Fibroblast of villous mesenchyme (primary cell): ENCODE measurements at places on chromosomes 12 and 14.
A peak's percentile ranks its signal among the peaks of the same experiment; 100 is the strongest.

GRCh38 chr14:32508281-32508680, 179.2 kb downstream of the AKAP6 start:
- peak; percentile 33 for DNase-seq

GRCh38 chr14:62667421-62667914, 377.8 kb downstream of the KCNH5 start:
- no peak for DNase-seq

GRCh38 chr14:49930720-49931119, 37.8 kb downstream of the ARF6 start:
- no peak for DNase-seq

- no peak for DNase-seq
Measured at GRCh38 chr12:9334041-9334692, 126.0 kb upstream of the PZP start.

DNA sequence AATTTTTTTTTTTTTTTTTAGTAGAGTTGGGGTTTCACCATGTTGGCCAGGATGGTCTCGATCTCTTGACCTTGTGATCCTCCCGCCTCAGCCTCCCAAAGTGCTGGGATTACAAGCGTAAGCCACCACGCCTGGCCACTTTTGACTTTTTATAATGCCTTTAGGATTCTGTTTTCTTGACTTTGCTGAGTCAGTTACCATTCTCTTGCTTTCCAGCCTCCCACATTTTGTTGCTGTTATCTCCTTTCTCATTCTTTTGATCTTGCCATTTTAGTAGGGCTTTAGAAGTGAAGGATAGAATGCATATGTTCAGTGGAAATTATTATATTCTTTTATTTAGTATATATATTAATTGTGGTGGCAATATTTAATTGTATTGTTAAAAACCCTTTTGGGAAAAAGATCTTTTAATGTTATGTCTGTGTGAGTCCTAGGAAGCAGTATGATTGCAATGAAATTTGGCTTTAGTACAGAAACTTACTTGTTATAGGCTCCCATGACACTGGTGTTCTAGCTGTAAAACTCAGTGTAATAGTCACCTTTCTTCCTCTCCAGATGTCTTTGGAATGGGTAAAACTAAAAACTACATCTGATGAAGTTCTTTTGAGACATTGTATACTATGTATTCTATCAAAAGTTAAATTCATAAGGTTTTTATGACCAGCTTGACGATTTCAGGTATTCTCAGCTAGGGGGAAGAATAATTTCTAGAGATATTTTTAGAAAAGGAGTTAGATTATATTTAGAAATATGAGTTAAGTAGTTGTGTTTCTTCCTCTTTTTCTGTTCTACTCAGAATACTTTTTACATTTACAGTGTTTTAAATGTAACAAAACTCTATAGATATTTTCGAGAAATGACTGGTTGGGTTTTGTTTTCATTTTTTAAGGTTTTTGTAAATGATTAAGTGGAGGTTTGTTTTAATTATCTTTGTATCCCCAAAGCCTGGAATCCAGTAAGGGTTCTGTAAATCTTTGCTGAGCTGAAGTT, 74.7 kb downstream of the APAF1 start:
- DNase-seq: no peak

DNA sequence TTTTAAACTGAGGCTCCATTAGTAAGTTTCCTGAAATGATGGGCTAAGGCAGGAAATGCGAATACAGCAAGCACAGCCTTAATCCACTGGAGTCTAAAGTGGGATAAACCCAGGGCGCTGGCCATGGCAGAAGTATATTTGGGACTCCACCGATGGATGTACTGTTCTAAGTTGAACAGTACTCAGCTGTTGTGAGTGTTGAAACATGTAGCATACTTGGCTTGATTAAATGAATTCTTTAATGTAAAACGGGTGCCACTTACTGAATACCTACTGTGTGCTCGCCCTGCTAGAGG, 996 bp downstream of the SSPN start:
- no peak for DNase-seq

DNA sequence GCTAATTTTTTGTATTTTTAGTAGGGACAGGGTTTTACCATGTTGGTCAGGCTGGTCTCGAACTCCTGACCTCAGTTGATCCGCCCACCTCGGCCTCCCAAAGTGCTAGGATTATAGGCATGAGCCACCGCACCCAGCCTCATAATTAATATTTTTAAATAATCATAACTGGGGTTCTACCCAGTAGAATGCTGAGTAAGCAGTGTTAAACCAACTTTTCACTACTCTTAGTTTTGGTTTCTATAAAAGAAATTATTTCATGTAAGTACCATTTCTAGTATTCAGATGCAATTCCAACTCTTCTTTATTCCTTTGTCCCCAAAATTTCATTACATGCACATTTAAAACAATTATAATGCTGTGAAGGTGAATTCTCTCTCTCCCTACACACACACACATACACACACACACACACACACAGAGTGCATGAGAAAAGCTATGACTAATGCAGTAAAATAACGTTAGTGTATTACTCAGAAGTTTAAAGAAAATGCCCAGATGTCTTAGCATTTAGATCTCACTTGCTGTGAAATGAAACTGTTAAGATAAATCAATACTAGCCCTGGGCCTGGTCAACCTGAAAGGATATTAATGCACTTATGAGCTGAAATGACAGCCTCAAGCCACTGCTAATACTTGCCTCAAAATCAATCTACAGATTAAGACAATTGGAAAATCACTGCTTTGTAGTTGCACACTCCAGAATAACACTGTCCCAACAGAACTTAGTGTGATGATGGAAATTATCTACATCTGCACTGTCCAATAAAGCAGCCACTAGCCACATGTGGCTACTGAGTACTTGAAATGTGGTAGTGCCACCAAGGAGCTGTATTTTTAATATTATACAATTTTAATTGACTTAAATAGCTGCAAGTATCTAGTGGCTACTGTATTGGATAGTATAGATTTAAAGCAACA, 36.0 kb downstream of the PTPN21 start:
- DNase-seq: peak; percentile 58

- no peak for DNase-seq
Measured at GRCh38 chr12:94222351-94223084, 74.1 kb downstream of the PLXNC1 start.

DNA sequence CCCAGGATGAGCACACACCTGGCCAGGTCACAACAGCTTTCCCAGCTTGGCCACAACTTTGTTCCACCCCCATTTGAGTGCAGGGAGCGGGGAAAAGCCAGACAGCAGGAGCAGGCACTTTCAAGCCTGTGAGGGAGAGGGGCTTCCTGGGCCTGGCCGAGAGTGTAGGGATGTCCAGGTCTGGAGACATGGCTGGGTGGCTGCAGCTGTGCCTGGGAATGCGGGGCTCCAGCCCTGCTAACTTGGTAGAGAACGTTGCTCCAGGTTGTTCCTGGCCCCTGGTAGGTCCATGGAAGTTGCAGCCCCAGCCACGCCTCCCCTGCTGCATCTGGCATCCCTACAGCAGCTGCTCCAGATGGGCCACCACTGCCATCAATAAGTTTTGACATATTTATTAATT, 738.5 kb downstream of the SLC6A15 start:
- no peak for DNase-seq

DNA sequence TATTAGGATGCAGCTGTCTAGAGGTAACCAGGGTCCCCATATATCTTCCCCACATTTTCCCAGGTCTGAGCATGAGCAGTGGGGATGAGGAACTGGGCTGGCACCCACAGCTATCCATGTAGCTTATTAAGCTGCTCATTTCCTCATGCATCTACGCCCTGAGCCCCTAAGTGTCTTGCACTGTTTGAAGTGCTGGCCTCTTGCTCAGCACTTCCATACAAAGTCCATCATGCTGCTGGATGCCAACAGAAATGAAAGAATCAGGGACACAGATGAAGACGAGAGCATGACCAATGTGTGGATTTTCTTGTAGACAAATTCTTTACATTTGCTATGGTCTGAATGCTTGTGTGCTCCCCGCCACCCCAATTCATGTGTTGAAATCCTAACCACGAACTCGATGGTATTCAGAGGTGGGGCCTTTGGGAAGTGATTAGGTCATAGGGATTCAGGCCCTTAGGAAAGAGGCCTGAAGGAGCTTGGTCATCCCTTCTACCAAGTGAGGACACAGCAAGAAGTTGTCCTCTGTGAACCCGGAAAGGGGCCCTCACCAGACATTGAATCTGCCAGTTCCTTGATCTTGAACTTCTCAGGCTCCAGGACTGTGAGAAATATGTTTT, 54.5 kb downstream of the C12orf75 start:
- DNase-seq: peak; percentile 19

DNA sequence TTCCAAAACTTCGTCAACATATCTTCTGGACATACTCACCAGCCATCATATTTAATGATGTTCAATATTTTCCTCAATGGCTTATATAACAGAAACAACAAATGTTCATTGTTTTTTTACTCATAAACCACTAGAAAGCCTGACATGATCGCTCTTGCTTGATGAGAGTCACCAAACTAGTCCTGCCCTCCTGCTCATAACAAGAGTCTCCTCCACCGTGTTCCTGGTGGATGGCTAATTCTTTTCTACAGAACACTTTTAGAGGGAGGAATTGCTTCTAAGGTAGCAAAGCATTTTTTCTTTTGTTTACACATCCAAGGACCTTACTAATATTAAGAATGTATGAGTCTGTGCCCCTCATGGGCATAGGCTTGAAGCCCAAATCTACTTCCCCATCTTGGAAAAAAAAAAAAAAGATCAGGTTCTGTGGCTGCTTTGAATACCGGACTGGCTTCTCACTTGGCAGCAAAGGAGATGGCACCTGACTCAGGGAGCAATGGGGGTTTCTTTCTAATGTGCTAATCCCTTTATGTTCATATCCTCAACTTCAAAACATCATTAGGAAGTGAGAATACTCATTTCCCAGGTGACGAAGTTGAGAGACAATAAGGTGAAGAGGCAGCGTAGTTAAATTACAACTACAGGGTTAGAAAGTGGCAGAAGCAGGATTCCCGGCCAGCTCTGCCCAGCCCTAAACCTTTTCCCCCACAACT, 188.8 kb downstream of the EPS8 start:
- no peak for DNase-seq

- peak; percentile 6 for DNase-seq
Measured at GRCh38 chr12:2138871-2139308, 86.1 kb downstream of the CACNA1C start.

- DNase-seq: no peak
Measured at GRCh38 chr12:67067453-67068203, 201.5 kb upstream of the CAND1 start.

GRCh38 chr14:85280074-85280473, 249.9 kb upstream of the FLRT2 start:
- no peak for DNase-seq
